ENCODE measurements at places on chromosomes 11 and 22.

GRCh38 chr11:70712471-70712870 is 314.1 kb downstream of the CTTN start:
- DNase-seq = no peak

DNA sequence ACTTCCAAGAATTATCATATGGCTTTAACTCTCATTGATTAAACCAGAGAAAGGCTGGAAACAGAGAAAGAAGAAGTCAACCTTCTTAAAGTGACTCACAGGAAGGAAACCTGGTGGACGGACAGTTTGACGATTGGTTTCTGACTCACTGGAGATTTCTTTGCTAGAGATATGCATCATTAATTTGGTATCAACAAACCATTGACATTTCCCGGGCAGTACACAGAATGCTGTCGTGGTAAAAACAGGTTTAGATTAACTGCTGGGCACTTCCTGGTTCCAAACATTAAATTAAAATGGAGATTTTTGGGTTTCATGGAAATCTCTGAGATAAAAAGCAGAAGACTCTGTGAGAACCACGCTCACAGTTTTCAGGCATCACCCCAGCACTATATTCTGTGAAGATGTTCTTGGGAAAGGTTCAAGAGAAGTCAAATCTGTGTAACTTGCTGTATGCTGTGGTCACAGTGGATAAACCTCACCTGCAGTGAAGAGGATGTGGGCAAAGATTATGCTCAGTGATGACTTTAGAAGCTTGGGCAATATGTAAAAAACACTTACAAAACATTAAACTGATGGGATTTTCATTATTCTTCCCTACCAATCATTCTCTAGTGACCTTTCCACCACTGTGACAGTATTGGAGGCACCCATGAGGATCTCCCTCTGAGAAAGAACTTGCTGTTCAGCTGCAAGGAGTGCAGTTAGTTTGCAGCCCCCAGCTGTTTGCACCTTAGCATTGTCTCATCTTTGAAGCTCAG is 61.1 kb upstream of the CD44 start:
- DNase-seq = peak; percentile 44

GRCh38 chr11:87125257-87125656 is 87.5 kb downstream of the TMEM135 start:
- DNase-seq = no peak

GRCh38 chr11:126282361-126282735 is 545 bp upstream of the TIRAP start:
- DNase-seq = peak; percentile 54

DNA sequence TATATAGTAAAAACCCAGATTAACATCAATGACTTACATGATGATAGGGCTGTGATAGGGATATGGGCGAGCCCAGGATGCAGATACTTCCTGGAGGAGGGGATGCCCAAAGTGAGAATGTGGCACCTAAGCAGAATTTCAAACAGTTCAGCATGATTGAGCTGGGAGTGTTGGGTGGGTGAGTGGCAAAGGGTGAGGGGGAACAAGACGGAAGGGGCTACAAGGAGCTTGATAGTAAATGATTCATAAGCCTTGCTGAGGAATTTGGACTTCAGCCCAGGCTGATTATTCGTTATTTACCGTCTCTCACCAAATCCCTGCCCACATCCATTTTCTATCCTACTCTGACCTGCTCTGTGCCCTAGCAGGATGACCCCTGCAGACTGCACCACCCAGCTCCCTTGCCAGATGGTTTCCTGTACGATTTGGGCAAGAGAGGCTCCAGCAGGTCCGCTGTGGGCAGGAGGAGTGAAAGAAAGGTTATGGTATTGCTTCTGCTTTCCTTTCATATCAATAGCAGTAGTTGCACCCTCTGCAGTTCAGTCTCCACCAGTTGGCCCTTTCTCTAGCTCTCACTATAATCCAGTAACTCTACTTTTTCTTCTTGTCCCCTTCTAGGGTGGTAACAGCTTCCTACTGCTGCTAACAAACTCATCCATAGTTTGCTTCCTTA is 30.3 kb upstream of the SIK2 start:
- no peak for DNase-seq

DNA sequence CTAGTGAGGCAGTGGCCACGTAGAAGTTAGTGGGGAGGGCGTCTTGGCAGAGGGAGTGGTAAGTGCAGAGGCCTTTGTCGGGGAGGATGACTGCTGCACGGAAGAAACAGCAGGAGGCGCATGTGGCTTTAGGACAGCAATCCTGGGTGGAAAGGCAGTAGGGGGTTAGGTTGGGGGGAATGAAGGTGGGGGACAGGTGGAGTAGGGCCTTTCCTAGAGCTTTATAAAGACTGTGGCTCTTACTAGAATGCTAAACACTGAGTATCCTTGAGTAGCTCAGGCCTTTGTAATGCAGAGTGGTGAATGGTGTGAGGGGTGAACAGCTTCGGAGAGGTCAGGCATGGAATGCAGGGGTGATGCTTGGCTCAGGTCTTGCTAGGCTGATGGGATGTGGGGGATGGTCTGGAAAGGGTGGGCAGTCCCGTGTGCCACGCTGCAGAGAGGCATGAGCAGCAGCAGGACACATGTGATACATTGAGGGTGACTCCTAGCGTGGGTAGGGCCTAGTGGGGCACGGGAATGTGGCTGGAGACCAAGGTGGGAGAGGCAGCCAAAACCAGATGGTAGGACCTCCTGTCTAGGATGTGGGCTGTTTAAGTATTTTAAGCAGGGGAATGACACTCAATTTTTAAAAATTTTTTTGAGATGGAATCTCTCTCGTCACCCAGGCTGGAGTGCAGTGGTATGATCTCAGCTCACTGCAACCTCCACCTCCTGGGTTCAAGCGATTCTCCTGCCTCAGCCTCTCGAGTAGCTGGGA is 19.2 kb downstream of the AP2A2 start:
- DNase-seq = no peak

DNA sequence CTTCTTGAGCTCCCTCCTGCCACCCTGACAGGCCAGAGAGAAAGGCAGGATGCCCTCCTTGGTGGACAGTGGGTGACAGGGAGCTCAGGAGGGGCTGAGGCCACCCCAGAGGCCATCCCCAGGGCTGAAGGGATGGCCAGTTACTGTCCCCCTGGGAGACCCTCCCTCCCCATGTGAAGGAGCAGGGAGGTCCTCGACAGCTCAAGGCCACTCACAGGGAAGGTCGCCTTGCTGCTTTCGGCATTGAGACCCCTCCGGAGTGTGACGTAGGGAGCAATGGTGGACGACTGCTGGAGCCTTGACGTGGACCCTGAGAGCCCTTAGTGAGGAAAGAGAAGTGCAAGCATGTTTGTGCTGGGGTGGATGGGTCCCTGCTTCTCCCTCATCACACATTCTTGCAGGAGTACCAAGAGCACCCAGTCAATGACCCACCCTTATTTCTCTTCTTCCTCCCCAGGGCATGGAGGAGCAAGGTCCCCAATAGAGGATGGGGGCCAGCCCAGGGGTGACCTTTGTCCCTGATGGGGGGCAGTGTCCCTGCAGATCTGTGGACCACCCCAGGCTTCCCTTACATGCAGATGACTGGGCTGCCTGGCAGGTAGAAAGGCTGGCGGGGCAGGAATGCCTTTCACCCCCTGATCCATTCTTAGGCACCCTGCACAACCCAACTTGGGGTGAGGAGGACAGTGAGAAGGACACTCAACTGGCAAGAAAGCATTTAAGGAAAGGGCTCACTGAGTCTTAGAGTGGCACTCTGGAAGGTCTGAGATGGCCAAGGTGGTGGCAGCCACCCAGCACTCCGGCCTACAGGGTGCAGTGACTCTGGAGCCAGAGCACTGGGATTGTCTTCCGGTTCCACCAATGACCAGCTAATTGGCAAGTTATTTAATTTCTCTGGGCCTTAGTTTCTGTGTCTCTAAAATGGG is 51.4 kb downstream of the C11orf58 start:
- DNase-seq = no peak

All from DMS79 treated with DMSO at 0.1 percent for 48 hours (cell line).